ENCODE measurements at places on chromosomes 6 and 20.
A peak's percentile ranks its signal among the peaks of the same experiment; 100 is the strongest.

DNA sequence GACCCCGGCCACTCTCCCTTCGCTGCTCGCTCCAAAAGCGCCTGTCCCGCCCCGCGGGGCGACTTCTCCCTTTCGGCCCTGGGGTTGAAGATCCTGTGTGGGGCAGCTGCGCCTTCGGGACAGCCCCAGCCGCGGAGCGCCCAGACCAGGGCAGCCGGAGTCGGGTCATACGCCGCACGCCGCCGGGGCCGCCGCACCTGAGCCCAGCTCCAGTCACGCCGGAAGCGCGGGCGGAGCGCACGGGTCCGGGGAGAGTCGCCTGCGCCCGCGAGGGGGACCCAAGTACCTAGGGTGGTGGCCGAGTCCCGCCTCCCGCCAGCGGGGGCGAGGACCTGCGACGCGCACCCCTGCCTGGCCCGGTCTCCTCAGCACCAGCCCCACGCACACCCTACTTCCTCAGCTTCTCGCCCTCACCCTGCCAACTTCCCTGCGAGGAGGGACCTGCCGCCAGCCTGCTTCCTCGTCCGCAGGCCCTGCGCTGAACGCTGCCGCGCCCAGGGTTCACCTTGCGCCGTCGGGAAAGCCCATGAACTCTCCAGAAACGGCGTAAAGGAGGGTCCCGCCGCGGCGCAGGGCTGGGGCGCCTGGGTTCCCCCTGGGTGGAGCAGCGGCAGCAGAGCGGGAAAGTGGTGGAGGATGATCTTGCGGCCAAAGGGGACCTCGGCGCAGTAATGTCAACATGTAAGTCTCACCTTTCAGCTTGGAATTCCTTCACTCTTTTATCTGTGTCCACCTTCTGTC is at the start of gene ADGRG6:
Gene ADGRG6 (plus strand): TSS at position 357 of the 741 bp plus-strand sequence. CDS start 323 bp downstream, at position 680.
- DNase-seq: peak; percentile 80

- DNase-seq: peak; percentile 11
These were observed 275.1 kb upstream of the CDH4 start for GRCh38 chr20:60976913-60977312.

- no peak for DNase-seq
These were observed 67.3 kb downstream of the KLHL32 start for GRCh38 chr6:96991618-96992342.

GRCh38 chr20:14986026-14986655 is 648.7 kb upstream of the FLRT3 start:
- DNase-seq: no peak

DNA sequence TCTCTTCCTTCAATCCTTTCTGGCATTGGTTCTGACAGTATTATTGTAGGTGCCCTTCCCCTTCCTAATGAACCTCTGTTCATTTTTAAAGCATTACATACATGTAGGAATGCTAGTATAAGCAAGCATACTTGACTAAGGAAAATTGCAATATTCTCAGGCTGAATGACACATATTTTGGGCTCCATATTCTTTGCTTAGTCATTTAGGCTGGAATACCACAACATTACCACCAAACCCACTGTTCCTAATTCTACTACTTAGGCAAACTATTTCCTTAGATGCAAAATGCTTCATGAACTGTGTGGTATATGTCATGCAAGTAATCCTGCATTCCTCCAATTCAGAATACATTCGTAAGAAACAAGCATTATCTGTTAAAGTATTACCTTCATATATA is 113.9 kb downstream of the PRDM1 start:
- peak; percentile 32 for DNase-seq

Data from RKO (cell line).